NCI-H1417 treated with DMSO at 0.1 percent for 48 hours (cell line): ENCODE measurements at places on chromosomes 13 and 19.

GRCh38 chr13:95151942-95152587 is 149.2 kb downstream of the ABCC4 start:
- no peak for DNase-seq

- DNase-seq, result no peak
Observed at GRCh38 chr19:49391581-49392399, 3.7 kb downstream of the KASH5 start.

- no peak for DNase-seq
Observed at GRCh38 chr19:37334179-37335071, 36.5 kb upstream of the ZNF527 start.

- DNase-seq, result no peak
Observed at GRCh38 chr19:45324349-45324907, 1.8 kb upstream of the CKM start.

- no peak for DNase-seq
Observed at GRCh38 chr19:49161987-49162386, 4.4 kb downstream of the TRPM4 start.

DNA sequence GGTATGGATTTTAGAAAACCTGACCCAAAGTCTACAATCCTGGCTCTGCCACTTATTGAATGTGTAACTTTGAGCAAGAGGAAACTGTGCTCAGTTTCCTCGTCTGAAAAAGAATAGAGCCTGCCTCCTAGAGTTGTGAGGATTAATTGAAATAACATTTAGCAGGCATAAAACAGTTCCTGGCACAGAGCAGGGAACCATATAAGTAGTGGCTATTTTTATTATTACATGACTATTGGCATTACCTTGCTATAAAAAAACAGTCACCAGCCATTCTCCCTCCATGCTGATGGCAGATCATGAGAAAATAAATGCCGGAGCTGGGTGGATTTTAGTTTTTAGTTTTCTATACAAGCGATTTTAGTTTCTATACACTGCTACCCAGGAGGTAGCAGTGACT is 5.8 kb downstream of the DOCK9 start:
- DNase-seq, result no peak

DNA sequence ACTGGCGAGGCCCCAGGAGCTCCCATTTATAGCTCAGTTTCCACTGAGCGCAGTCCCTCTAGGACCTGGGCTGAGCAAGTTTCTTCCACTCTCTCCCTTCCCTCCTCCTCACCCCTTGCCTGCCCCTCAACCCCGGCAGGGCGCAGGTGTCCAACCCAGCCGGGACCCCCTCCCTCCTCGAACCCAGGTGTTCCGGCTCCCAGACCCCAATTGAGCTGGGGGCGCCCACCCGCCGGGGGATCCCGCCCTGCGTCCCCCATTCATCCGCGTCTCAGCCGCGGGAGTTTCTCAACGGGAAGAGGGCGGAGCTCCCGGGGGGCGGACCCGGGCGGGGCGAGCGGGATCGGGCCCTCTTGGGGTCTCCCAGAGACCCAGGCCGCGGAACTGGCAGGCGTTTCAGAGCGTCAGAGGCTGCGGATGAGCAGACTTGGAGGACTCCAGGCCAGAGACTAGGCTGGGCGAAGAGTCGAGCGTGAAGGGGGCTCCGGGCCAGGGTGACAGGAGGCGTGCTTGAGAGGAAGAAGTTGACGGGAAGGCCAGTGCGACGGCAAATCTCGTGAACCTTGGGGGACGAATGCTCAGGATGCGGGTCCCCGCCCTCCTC is at the start of gene KIRREL2:
Gene KIRREL2 (plus strand): TSS at position 366 of the 604 bp plus-strand sequence. CDS start 209 bp downstream, at position 575.
- no peak for DNase-seq
